ENCODE measurements at places on chromosomes 6 and 20. TPM values are rescaled to one million over a fixed set of nuclear protein-coding genes. Genes with fewer than 3 reads are reported as not detected.

GRCh38 chr20:51641866-51642265, 99.3 kb upstream of the NFATC2 start:
- no peak for DNase-seq

DNA sequence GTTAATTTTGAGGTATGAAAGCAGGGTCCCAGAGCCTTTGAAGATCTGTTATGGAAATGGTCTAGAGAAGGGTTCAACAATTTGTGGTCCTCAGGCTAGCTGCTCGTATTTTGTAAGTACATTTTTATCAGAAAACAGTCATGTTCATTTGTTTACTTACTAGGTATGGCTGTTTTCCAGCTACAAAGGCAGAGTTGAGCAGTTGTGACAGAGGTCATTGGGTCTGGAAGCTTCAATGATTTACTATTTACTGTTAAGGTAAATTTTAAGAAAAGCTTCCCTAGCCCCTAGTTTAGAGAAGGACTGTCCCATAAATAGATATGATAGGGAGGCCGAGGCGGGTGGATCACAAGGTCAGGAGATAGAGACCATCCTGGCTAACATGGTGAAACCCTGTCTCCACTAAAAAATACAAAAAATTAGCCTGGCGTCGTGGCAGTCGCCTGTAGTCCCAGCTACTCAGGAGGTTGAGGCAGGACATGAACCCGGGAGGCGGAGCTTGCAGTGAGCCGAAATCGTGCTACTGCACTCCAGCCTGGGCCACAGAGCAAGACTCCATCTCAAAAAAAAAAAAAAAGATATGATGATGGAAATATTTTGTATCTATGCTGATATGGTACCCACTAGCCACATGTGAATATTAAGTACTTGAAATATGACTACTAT, 538.4 kb upstream of the CITED2 start:
- DNase-seq, result no peak

DNA sequence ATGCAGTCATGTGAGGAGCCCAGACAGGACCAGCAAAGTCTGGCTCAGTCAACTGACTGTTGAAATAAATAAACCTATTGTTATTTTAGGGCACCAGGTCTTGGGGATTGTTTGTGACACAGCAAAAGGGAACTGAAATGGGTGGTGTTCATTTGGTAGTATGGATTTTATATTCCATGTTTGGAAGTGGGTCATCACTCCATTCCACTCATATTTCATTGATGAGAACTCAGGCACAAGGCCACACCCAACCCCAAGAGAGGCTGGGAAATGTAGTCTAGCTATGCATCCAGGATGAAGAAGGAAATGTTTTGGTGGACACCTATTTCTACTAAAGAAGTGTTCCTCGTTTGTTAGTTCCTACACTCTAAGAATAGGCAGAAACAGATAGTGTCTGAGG, 64.9 kb upstream of the BTBD3 start:
- DNase-seq, result no peak

DNA sequence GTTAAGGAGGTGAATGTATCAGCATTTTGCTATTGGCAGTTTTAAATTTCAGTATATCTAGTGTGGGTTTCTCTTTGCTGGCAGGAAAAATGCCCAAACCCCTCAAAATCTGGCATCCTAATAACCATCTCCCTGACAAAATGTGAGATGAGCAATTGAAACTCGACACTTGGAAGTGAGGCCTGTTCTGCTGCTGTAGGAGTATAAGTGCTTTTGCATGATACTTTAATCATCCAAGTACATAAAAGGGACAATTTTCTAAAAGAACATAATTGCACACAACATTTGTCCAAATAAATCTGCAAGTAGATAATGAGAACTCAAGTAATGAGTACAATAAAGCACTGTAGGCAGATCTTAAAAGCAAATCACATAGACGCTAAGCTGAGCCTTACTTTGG, 36.5 kb downstream of the LAMP5 start:
- DNase-seq, result no peak

- no peak for DNase-seq
Measured at GRCh38 chr20:11753155-11753554, 164.5 kb upstream of the BTBD3 start.

- no peak for DNase-seq
Measured at GRCh38 chr6:56521454-56521853, 121.2 kb downstream of the DST start.

- peak; percentile 79 for DNase-seq
Measured at GRCh38 chr6:111605100-111605751, 452 bp downstream of the TRAF3IP2 start.

DNA sequence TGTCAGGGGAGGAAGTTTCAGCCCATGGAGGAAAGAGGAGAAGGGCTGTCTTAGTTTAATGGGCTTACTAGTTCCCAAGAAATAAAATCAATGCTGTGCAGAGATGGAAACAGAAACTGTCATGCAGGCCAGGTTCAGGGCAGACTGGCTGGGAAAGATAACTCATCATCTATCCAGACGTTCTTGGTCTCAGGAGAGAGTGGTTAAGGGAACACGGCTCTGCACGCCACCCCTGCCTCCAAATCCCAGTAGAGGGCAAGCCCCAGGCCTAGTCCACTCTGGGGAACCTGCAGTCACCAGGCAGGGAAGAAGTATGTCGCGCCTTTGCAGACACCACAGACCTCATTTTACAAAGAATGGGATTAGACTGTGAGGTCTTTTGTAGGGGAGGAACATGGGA, 12.5 kb downstream of the ALDH8A1 start:
- DNase-seq, result no peak

The SLC22A1 gene
- 0.10 TPM for polyA plus RNA-seq

The STMND1 gene
- polyA plus RNA-seq, result not detected

The C6orf132 gene
- polyA plus RNA-seq, result 3.0 TPM

Measured in heart left ventricle (tissue), 16 donors.